ENCODE measurements at places on chromosomes 4 and X.

DNA sequence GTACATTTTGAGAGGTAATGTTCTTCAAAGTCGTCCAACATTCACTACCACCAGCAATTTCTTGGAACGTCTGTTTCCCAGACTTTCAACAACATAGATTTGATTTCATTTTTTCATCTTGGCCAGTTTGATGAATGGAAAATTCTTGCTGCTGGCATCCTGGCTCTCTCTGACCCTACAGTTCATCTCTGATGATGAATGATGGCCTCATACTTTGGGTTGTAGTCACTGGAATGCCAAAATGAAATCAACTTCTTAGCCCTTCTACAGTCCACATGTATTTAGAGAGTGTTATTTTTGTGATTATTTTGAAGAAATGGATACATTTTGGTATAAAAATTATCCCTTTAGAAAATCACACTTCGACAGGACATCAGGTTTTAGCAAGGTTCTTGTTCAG is 8.8 kb downstream of the CHST7 start:
- no peak for DNase-seq

DNA sequence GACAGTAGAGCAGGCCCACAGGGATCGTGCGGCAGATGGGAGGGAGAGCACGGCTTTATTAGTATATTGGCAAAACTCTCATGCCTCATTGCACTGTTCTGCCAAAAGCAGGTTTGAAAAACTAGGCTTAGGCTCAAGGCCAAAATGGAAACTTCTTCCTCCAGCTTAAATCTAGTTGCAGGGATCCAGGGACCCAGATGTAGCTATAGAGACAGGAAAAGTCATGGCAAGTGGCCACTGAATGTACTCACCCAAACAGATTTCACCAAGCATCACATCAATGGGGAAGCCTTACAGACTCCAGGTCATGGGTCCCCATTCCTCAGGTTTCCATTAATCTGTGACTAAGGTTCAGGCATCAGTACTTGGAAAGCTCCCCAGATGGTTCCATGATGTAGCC is 149.2 kb downstream of the STK32B start:
- no peak for DNase-seq

- DNase-seq, result no peak
Measured at GRCh38 chrX:77937291-77937690, 26.8 kb downstream of the ATP7A start.

GRCh38 chr4:95213366-95213765 is 335.4 kb downstream of the UNC5C start:
- no peak for DNase-seq

DNA sequence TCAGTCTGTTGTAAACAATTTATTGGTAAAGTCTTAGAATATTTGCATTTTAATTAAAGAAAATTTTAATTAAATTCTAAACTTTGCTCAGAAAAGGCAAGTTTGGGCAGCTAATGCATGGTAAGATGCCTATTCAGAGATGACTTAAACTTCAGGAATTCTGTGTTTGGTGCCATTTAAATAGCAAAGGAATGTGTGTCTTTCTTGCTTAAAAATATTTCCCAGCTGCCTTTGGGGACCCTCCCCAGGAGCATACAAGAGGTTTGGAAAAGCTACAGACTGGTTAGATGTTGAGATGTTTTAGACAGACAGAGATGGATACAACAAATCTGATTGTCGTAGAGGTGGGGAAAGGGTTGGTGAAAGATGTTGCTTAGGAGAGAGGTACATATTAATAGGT is 36.5 kb downstream of the AFF2 start:
- DNase-seq, result no peak

- no peak for DNase-seq
Measured at GRCh38 chr4:159791334-159791733, 688.5 kb downstream of the RAPGEF2 start.

DNA sequence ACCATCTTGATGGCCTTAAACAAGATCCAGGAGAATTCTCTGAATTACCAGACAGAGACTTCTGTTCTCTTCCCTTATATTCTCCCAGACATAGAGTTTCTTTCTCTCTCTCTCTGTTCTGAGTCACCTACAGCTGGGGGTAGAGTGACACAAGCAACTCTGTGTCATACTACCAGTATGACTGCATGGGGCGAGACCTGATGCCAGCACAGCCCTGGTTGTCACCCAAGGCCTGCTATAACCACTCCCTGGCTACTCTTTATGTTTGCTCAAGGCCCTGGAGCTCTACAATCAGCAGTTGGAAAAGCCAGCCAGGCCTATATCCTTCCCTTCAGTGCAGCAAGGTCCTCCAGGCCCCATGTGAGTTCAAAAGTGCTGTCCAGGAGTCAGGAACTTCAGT is 114.2 kb upstream of the TENT5D start:
- DNase-seq, result no peak
